Ovary (tissue), 10 donors: ENCODE measurements at places on chromosomes 2 and 18. TPM values are rescaled to one million over a fixed set of nuclear protein-coding genes. Genes with fewer than 3 reads are reported as not detected.

DNA sequence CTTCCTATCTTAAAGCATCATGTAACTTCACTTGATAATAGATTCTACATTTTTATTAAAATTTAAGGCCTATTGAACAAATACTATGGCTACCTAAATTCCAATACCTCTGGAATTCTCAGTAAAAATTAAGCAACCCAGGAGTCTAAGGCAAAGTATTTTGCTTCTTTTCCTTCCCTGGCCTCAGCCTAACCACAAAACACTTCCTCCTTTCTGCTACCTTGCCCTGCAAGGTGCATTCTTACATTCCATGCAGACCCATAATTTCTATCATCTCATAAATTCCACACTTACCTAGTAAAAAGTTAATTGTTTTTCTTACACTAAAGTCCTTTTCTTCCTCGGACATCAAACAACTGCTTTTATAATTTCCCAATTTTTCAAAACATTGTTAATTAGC, 3.7 kb downstream of the MBOAT2 start:
- H3K4me3 ChIP-seq: no peak overlapping the region
- no peak overlapping the region for H3K27ac ChIP-seq
- DNase-seq: no peak
- no peaks in the 10 kb centered on the region for H3K36me3 ChIP-seq
- H3K4me1 ChIP-seq: peaks cover 3% of the 10 kb centered on the region

- no peaks in the 10 kb centered on the region for H3K27me3 ChIP-seq
- no peaks in the 10 kb centered on the region for H3K36me3 ChIP-seq
- no peaks in the 10 kb centered on the region for H3K4me1 ChIP-seq
- H3K27ac ChIP-seq: no peak overlapping the region
Observed at GRCh38 chr2:39715822-39716221, 50.1 kb downstream of the TMEM178A start.

The CFAP65 gene
- 0.85 TPM for total RNA-seq

GRCh38 chr2:118265873-118266455, 177.7 kb downstream of the INSIG2 start:
- no peak overlapping the region for H3K27ac ChIP-seq
- no peak for DNase-seq
- no peaks in the 10 kb centered on the region for H3K36me3 ChIP-seq
- no peak overlapping the region for H3K4me3 ChIP-seq
- H3K4me1 ChIP-seq: no peaks in the 10 kb centered on the region

The TUBA4B gene
- total RNA-seq: not detected

The PROKR1 gene
- total RNA-seq: not detected

DNA sequence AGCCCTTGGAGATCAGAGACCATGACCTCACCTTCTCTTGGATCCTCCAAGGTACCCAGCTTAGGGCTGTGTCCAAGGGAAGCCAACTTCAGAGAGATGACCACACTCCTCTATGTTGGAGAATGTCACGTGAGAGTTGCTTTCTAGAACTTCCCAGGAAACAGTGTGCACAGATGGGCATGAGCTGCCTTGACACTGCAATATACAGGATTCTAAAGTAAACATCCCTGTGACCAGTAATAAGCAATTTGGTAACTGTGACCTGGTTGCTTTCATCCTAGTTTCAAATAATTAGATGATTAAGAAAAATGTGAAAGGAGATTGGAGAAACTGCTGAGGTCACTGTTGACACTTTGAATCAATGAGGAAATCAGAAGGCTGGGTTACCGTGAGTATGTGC, 181.1 kb upstream of the EPAS1 start:
- H3K4me3 ChIP-seq: no peak overlapping the region
- DNase-seq: no peak

- no peaks in the 10 kb centered on the region for H3K27me3 ChIP-seq
- no peaks in the 10 kb centered on the region for H3K36me3 ChIP-seq
- no peak overlapping the region for H3K4me3 ChIP-seq
Observed at GRCh38 chr2:136236019-136236418, 118.1 kb upstream of the CXCR4 start.

DNA sequence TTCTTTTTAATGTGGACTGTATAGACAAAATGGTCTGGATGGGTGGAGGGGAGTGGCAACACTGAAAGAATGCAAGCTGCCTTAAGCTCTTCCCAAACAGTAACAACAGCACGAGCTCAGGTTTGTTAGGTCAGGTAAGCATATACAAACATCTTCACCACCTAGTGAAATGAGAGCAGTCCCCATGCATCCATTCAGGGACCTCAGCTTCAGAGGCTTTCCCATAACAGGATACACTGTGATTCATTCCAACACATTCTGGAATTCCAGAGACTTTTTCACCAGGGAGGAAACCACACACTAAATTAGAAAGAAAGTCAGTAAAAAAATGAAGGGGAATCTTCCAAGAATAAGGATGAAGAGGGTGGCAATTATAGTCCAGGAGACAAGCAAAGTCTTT, 50.4 kb upstream of the BZW1 start:
- H3K27me3 ChIP-seq: no peaks in the 10 kb centered on the region
- H3K4me1 ChIP-seq: no peaks in the 10 kb centered on the region
- DNase-seq: no peak
- H3K27ac ChIP-seq: no peak overlapping the region
- H3K36me3 ChIP-seq: no peaks in the 10 kb centered on the region

- no peak for DNase-seq
- H3K27me3 ChIP-seq: no peaks in the 10 kb centered on the region
- no peak overlapping the region for H3K27ac ChIP-seq
- no peaks in the 10 kb centered on the region for H3K36me3 ChIP-seq
- H3K4me1 ChIP-seq: no peaks in the 10 kb centered on the region
Observed at GRCh38 chr2:100537918-100538317, 24.9 kb upstream of the PDCL3 start.

DNA sequence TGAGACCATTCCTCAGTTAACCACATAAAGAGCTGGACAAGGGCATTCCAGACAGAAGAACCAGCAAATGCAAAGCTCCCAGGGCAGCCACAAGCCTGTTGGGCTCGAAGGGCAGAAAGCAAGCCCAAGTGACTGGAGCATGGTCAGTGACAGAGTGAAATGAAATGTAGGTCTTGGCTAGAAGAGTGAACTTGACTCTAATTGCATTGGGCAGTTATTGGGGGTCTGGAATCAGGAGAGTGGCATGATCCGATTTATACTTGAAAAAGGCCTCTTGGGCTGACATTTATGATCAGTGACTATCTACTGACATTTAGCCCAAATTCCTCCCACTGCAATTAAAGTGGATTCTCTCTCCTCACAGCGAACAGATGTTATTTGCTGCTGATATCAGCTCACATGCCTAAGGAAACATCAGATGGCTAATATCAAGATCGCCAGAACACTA, 152.5 kb upstream of the KLF7 start:
- no peaks in the 10 kb centered on the region for H3K4me1 ChIP-seq
- no peaks in the 10 kb centered on the region for H3K36me3 ChIP-seq
- no peak overlapping the region for H3K27ac ChIP-seq
- no peak for DNase-seq

- H3K4me3 ChIP-seq: no peak overlapping the region
- no peak overlapping the region for H3K27ac ChIP-seq
- H3K27me3 ChIP-seq: no peaks in the 10 kb centered on the region
- no peaks in the 10 kb centered on the region for H3K36me3 ChIP-seq
- no peak for DNase-seq
Observed at GRCh38 chr2:29425866-29426265, 310.7 kb downstream of the CLIP4 start.

GRCh38 chr2:104866883-104867812, 13.2 kb downstream of the POU3F3 start:
- H3K4me1 ChIP-seq: peaks cover under 1% of the 10 kb centered on the region
- H3K4me3 ChIP-seq: no peak overlapping the region
- no peak overlapping the region for H3K27ac ChIP-seq
- no peaks in the 10 kb centered on the region for H3K36me3 ChIP-seq
- H3K27me3 ChIP-seq: peaks cover 5% of the 10 kb centered on the region

The SLC9A2 gene
- total RNA-seq: not detected

The TMEM200C gene
- 5.3 TPM for total RNA-seq

DNA sequence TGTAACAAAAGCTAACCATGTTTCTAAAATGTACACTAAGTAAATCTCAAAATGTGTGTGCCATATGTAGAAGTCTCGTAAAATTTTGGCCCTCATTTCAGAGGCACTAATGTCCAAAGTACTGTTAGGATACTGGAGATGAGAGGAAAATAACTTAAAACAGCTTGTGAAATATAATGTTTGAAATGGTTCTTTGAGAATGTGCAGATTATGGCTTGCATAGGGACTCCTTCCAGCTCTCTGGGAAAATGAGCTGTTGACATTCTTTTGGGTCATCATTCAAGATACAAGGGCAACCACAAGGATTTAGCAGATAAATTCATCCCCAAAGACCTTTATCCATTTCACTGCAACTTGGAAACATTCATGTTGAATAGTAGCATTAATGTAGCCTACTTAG, 38.1 kb upstream of the OTX1 start:
- H3K27me3 ChIP-seq: no peaks in the 10 kb centered on the region
- no peak for DNase-seq
- H3K4me1 ChIP-seq: no peaks in the 10 kb centered on the region

DNA sequence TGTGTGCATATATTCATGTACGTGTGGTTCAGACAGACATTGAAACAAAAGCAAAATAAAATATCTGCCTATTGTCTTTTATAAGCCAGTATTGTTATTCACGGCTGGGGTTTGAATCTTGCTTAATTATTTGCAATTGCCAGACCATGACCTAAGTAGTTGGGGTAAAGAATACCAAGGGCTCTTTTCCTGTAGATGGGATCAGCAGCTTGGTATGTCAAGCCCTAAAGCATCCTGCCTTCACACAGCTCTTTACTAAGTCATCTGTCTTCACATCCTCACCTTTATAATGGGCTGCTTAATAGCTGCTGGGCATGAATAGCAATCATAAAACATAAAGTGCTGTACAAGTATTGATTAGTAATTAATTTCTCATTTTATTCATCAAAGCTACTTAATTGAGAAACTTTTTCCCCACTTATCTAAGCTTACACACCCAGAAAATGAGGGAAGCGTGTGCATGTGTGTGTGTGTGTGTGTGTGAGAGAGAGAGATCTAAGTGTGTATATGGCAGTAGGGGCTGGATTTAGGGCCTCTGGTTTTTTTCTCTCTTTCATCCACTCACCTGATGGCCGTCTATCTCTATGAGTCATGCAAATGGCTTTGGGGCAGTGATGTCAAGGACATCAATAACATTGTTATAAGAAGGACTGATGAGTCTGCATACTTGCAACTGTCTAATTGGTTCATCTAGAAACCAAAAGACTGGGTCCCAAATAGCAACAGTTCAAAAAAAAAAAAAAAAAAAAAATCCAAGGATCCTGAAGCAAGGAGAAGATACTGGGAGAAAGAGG, 244.1 kb upstream of the TNP1 start:
- no peak for DNase-seq
- H3K36me3 ChIP-seq: no peaks in the 10 kb centered on the region
- no peak overlapping the region for H3K27ac ChIP-seq
- no peaks in the 10 kb centered on the region for H3K4me1 ChIP-seq
- H3K4me3 ChIP-seq: no peak overlapping the region

- peaks cover 20% of the 10 kb centered on the region for H3K4me1 ChIP-seq
- no peak overlapping the region for H3K4me3 ChIP-seq
- no peaks in the 10 kb centered on the region for H3K27me3 ChIP-seq
- DNase-seq: no peak
- no peak overlapping the region for H3K27ac ChIP-seq
- no peaks in the 10 kb centered on the region for H3K36me3 ChIP-seq
Observed at GRCh38 chr2:237403024-237403882, 10.7 kb downstream of the COL6A3 start.

DNA sequence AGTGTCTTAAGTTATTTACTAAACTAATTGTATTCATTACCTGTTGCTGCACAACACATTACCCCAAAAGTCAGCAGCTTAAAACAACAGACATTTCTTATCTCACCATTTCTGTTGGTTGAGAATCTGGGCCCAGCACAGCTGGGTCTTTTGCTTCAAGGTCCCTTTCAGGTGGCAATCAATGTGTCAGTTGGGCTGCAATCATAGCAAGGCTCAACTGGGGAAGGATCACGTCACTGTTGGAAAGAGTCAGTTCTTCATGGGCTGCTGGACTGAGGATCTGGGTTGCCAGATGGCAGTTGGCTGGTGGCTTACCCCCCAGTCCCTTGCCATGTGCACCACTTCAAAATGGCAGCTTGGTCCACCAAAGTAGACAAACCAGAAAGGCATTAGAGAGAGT, 261.2 kb downstream of the SUCLG1 start:
- no peak for DNase-seq
- H3K4me3 ChIP-seq: no peak overlapping the region
- no peaks in the 10 kb centered on the region for H3K4me1 ChIP-seq
- H3K27ac ChIP-seq: no peak overlapping the region
- H3K36me3 ChIP-seq: no peaks in the 10 kb centered on the region

- H3K27ac ChIP-seq: no peak overlapping the region
- H3K4me3 ChIP-seq: no peak overlapping the region
- no peaks in the 10 kb centered on the region for H3K27me3 ChIP-seq
- no peaks in the 10 kb centered on the region for H3K4me1 ChIP-seq
Observed at GRCh38 chr2:226995625-226996041, 159.8 kb downstream of the RHBDD1 start.

The NAT8 gene
- total RNA-seq: 0.25 TPM

DNA sequence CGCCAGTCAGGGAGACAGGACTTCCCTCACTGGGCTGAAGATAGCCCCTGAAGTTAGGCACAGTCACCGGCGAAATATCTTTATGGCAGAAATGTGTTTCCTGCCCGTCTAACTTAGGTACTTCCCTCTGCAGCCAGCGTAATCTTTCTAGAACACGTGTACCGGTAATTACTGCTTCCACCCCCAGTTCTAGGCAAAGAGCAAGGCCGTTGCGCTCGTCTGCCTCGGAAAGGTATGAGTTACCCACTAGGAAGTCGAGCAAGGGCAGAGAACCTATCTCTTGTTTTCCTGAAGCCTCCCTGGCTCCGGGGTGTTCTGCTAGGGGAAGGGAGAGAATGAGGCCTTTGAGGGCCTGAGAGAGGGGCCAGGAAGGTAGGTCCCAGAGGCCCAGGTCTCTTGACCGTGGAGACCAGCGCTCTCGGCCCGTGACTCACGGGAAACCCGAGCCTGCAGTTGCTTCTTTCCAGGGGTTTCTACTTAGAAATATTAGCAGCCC, 70.0 kb downstream of the TWSG1 start:
- H3K4me3 ChIP-seq: no peak overlapping the region
- no peaks in the 10 kb centered on the region for H3K36me3 ChIP-seq
- no peak for DNase-seq
- no peaks in the 10 kb centered on the region for H3K27me3 ChIP-seq
- no peaks in the 10 kb centered on the region for H3K4me1 ChIP-seq

- H3K27me3 ChIP-seq: no peaks in the 10 kb centered on the region
- H3K4me1 ChIP-seq: no peaks in the 10 kb centered on the region
- H3K4me3 ChIP-seq: no peak overlapping the region
- H3K27ac ChIP-seq: no peak overlapping the region
- no peak for DNase-seq
- no peaks in the 10 kb centered on the region for H3K36me3 ChIP-seq
Observed at GRCh38 chr2:108309903-108310302, 21.2 kb downstream of the SULT1C2 start.

The UGT1A7 gene
- total RNA-seq: not detected

DNA sequence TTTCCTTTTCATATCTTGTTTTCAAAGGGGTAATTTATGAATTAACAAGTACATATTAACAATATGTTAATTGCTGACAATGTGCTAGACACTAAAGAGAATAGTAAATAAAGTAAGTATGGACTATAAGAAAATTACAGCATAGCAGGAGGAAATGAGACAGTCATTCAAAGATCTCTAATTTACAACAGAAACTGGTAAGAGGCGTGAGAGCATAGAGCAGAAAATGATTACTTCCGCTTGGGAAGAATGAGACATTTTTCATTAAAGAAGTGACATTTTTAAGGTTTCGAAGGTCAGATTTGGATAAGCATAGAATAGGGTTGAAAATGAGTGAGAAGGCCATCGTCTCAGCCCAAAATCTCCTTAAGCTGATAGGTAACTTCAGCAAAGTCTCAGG, 184.4 kb upstream of the SESTD1 start:
- DNase-seq: no peak
- no peaks in the 10 kb centered on the region for H3K36me3 ChIP-seq
- H3K4me3 ChIP-seq: no peak overlapping the region
- H3K27ac ChIP-seq: no peak overlapping the region
